Left ventricle myocardium superior (tissue), 1 donor: ENCODE measurements at places on chromosomes 5 and 9. TPM values are rescaled to one million over a fixed set of nuclear protein-coding genes. Genes with fewer than 3 reads are reported as not detected.

The PCDHGA6 gene
- 5.7 TPM for total RNA-seq

The ZNF454 gene
- total RNA-seq: 2.3 TPM

The LCN6 gene
- total RNA-seq: 17.4 TPM

The SPATA6L gene
- total RNA-seq: 0.87 TPM

- DNase-seq: no peak
Measured at GRCh38 chr5:133222979-133223378, 171.2 kb downstream of the HSPA4 start.

GRCh38 chr9:116543731-116544400 lies 143.2 kb upstream of the TRIM32 start:
- peak; percentile 63 for DNase-seq

GRCh38 chr5:122390694-122391093 lies 78.7 kb downstream of the SNCAIP start:
- DNase-seq: no peak

- no peak for DNase-seq
Measured at GRCh38 chr5:58369513-58370190, 90.2 kb downstream of the PLK2 start.

DNA sequence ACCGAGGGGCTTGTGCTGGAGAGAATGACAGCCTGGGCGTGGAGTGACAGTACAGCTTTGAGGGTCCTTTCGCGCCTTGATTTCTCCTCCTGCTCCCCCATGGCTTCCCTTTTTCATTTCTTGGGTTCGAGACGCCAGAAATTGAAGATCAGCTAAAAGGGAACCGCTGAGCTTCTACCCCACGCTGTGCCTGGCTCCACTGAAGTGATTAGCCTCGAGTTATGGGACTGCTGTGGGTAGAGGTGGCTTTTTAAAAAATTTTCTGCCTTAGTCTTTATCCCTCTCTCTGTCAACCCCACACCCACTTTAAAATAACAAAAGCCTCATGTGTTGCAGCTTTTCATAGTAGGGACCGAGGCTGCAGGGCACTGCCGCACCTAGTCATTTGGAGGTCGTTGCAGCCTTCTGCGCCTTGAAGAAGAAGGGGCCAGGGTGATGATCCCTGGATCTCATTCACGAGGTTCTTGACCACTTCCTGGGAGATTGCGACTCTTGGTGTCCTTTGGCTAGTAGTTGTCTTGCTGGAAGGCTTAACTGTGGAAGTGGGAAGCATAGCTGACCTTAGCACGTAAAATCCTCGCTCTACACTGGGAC lies 603 bp downstream of the PPIP5K2 start:
- DNase-seq: no peak

- no peak for DNase-seq
Measured at GRCh38 chr5:103849934-103850333, 287.3 kb upstream of the NUDT12 start.

- no peak for DNase-seq
Measured at GRCh38 chr5:98468188-98468869, 305.1 kb upstream of the RGMB start.

DNA sequence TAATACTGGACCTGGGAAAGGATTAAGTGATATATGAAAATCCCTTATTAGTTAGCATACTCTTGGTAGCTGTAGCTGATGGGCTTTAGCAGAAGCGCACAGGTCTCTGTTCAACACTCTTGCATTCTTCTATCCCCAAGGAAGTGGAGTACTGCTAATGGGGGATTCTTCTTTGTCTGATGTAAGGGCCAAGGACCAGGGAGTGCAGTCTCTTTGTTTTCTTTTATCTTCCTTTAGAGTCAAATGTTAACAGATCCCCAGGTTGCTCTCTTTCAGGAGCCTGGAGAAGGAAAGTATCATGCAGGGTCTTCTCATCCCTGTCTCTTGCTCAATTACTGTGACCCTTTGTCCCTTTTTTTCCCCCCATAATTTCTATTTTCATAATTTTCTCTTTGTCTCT lies 1146.9 kb upstream of the DMAC1 start:
- DNase-seq: no peak

- DNase-seq: peak; percentile 68
Measured at GRCh38 chr9:136952321-136952850, 313 bp downstream of the LCN12 start.

DNA sequence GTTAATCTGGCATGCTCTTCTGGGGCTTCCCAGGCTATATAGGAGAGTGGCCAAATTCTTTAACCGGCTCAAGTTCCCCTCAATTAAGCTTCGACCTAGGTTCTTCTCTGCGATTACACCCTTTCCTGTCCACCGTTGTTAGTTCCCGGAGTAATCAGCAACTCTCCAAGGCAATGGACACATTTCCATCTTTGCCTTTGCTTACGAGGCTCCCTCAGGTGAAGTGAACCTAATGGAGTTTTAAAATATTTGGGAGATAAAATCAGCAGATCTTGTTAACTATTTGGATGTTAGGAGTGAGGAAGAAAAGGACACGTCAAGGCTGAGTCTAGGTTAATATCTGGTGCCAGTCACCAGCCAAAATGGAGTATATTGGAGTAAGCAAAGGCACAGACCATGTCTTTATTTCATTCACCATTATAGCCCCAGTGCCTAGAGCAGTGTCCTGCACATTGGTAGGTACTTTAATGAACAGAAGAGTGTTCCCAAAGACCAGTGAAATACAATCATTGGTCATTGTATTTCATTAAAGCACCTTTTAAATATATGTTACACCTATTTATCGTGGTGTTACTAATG lies 515 bp downstream of the UTP15 start:
- DNase-seq: no peak

DNA sequence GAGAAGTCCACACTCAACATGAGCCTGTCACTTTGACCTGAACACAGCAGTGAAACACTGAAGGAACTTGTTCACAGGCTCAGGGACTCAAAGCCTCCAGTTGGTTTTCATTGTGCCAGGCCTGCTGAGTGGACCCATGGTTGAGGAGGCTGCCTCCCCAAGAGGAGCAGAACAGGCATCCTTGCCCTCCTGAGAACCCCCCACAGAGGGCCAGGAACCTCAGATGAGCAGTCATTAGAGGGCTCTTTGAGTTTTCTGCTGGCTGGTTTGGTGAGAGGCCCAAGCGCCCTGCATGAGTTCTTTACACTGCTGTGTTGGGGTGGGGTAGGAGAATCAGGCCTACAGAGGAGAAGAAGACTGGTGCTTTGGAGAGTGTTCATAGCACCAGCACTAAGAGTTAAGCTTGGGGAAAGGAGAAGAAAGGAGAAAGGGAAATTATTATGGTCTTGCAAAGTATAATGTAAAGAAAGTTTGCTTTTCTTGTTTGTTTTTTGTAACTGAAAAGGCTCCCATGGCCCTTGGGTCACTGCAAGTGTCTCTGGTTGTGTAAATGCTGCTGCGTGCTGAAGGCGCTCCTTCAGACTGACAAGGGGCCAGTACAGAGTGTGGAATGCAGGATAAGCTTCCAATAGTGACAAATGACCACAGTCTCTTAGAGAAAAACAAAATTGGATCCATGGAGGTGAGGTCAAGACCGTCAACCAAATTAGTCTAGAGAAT lies 100.2 kb downstream of the PDE8B start:
- DNase-seq: no peak
